Activated T-cell treated with anti-CD3 and anti-CD28 coated beads, Interleukin-2, amount 50 U/mL, for 72 hours (primary cell): ENCODE measurements at places on chromosomes 16 and 17. TPM values are rescaled to one million over a fixed set of nuclear protein-coding genes. Genes with fewer than 3 reads are reported as not detected.

- no peak overlapping the region for H3K4me3 ChIP-seq
- no peaks in the 10 kb centered on the region for H3K36me3 ChIP-seq
- no peaks in the 10 kb centered on the region for H3K4me1 ChIP-seq
- H3K27me3 ChIP-seq = no peaks in the 10 kb centered on the region
- DNase-seq = no peak
These were observed 124.0 kb downstream of the GP2 start for GRCh38 chr16:20203272-20203671.

C16orf89 gene
- total RNA-seq = not detected

DNA sequence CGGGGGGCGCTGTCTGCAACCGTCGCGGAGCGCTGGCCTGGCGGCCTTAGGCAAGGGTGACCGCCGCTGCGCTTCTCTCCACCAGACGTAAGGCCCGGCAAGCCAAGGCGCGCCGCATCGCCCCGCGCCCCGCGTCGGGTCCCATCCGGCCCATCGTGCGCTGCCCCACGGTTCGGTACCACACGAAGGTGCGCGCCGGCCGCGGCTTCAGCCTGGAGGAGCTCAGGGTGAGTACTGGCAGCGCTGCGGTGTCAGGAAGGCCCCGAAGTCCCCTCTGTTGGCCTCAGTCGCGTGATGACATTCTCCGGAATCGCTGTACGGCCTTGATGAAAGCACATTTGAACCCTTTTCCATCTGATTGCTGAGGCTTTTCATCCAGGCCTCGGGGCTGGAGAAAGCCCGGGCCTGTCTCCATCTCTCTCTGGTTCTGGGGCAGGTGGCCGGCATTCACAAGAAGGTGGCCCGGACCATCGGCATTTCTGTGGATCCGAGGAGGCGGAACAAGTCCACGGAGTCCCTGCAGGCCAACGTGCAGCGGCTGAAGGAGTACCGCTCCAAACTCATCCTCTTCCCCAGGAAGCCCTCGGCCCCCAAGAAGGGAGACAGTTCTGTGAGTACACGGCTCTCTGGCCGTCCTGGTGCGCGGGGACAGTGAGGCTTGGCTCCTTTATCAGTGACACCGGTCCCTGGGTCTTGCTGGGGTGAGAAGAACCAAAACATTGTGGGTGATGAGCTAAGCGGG lies 831 bp downstream of the RPL13 start:
- no peaks in the 10 kb centered on the region for H3K27me3 ChIP-seq
- no peak for DNase-seq
- H3K4me1 ChIP-seq = peaks cover 66% of the 10 kb centered on the region

DOK4 gene
- total RNA-seq = 12.0 TPM

GRCh38 chr16:88762258-88762870 lies 22.7 kb downstream of the PIEZO1 start:
- peaks cover 28% of the 10 kb centered on the region for H3K4me1 ChIP-seq
- no peak for DNase-seq
- no peaks in the 10 kb centered on the region for H3K27me3 ChIP-seq
- no peak overlapping the region for H3K27ac ChIP-seq
- no peaks in the 10 kb centered on the region for H3K36me3 ChIP-seq

- no peak overlapping the region for H3K4me3 ChIP-seq
- no peaks in the 10 kb centered on the region for H3K27me3 ChIP-seq
- H3K27ac ChIP-seq = no peak overlapping the region
- H3K4me1 ChIP-seq = peaks cover 66% of the 10 kb centered on the region
- H3K36me3 ChIP-seq = peaks cover 2% of the 10 kb centered on the region
- DNase-seq = no peak
These were observed 61.8 kb downstream of the SMG6 start for GRCh38 chr17:2241823-2242222.

DNA sequence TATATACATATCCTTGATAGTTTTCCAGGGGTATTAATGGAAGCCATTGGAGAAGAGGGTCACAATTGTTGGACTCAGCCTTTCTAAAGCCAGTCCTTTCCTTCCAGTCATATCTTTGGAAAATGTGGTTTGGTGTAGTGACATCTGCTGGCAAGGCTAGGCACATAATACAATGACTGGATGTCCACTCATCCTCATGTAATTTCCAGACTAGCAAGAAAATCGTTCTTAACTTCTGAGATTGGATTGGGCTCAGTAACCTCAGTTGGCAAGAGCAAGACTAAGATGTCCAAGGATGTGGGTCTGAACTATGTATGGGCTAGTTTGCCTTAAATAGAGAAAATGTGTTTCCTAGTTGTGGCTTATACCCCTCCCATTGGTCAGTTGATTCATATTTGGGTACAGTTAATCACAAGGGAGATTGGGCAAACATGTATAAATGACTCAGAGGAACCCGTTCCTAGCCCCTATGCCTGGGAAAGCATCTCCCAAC lies 8.7 kb upstream of the KAT7 start:
- DNase-seq = no peak
- no peaks in the 10 kb centered on the region for H3K27me3 ChIP-seq
- no peak overlapping the region for H3K4me3 ChIP-seq

ADAP2 gene
- 1.5 TPM for total RNA-seq

GP1BA gene
- total RNA-seq = 0.26 TPM

GRCh38 chr16:586645-587590 lies 2.9 kb upstream of the RAB40C start:
- H3K4me3 ChIP-seq = peak overlapping the region; percentile 92
- H3K4me1 ChIP-seq = peaks cover 38% of the 10 kb centered on the region
- no peaks in the 10 kb centered on the region for H3K36me3 ChIP-seq
- no peak for DNase-seq
- H3K27ac ChIP-seq = no peak overlapping the region

- H3K36me3 ChIP-seq = no peaks in the 10 kb centered on the region
- peaks cover 21% of the 10 kb centered on the region for H3K27me3 ChIP-seq
- H3K27ac ChIP-seq = no peak overlapping the region
These were observed 98.8 kb downstream of the SYCE1L start for GRCh38 chr16:77297996-77298395.

GRCh38 chr16:63787014-63787413 lies 1334.8 kb downstream of the CDH11 start:
- no peaks in the 10 kb centered on the region for H3K4me1 ChIP-seq
- peaks cover 3% of the 10 kb centered on the region for H3K36me3 ChIP-seq
- DNase-seq = no peak
- no peaks in the 10 kb centered on the region for H3K27me3 ChIP-seq

SPIRE2 gene
- 0.69 TPM for total RNA-seq

KRT34 gene
- not detected for total RNA-seq

ELMO3 gene
- total RNA-seq = 3.1 TPM

SETD1A gene
- 19.1 TPM for total RNA-seq

DNA sequence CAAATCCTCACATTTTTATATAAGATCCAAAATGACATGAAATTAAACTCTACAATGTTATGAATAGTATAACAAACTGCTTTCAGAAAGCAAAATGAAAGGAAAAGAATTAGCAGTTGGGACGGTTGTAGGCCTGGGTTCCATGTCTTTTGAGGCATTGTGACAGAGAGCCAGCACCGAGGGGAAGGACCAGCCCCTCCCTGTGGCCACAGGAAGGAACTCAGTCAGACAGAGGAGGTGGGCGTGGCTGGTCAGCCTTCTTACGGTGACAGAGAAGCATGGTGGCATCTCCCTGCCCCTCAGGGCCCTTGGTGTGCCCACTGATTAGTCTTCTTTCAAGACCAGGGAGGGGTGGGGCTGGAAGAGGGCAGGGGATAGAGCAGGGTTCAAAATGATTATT lies 5.7 kb downstream of the ZNF319 start:
- peaks cover 32% of the 10 kb centered on the region for H3K4me1 ChIP-seq
- H3K4me3 ChIP-seq = no peak overlapping the region
- peak overlapping the region; percentile 86 for H3K27ac ChIP-seq

DNA sequence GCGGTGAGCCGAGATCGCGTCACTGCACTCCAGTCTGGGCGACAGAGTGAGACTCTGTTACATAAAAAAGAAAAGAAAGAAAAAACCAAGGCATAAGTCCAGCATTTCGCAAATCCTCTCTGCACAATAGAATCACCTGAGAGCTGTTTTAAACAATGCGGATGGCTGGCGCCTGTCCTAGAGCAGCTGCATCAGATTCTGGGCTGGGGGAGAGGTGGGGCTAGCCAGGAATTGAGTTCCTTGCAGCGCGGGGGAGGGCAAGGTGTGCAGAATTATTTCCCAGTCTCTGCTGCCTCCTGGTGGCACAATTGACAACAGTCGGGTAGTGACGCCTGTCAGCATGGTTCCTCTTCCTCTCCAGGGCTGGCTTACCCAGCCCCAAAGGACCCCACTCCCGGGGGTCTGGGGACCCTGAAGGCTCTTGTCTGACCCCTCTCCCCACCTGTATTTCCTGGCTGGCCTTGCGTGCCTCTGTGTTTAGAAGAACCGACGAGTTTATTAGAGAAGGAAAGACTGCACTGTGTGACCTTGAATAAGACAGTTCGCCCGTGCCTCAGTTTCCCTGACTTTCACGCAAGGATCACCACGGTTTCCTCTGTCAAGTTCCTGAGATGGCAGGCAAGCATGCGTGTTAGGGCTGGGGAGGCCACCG lies 41.1 kb upstream of the PLCG2 start:
- no peak overlapping the region for H3K27ac ChIP-seq
- no peaks in the 10 kb centered on the region for H3K27me3 ChIP-seq
- H3K36me3 ChIP-seq = no peaks in the 10 kb centered on the region
- peak overlapping the region; percentile 78 for H3K4me3 ChIP-seq
- DNase-seq = peak; percentile 88
- peaks cover 21% of the 10 kb centered on the region for H3K4me1 ChIP-seq

GRCh38 chr16:84093879-84094270 lies 22.9 kb downstream of the MBTPS1 start:
- peaks cover 23% of the 10 kb centered on the region for H3K4me1 ChIP-seq
- no peak overlapping the region for H3K4me3 ChIP-seq
- no peak overlapping the region for H3K27ac ChIP-seq
- peaks cover 21% of the 10 kb centered on the region for H3K36me3 ChIP-seq
- H3K27me3 ChIP-seq = no peaks in the 10 kb centered on the region

CYGB gene
- total RNA-seq = not detected

GRCh38 chr17:69672924-69673323 lies 258.4 kb downstream of the MAP2K6 start:
- no peaks in the 10 kb centered on the region for H3K36me3 ChIP-seq
- H3K4me3 ChIP-seq = no peak overlapping the region
- H3K27ac ChIP-seq = no peak overlapping the region
- no peaks in the 10 kb centered on the region for H3K4me1 ChIP-seq
- DNase-seq = no peak
- no peaks in the 10 kb centered on the region for H3K27me3 ChIP-seq

DNA sequence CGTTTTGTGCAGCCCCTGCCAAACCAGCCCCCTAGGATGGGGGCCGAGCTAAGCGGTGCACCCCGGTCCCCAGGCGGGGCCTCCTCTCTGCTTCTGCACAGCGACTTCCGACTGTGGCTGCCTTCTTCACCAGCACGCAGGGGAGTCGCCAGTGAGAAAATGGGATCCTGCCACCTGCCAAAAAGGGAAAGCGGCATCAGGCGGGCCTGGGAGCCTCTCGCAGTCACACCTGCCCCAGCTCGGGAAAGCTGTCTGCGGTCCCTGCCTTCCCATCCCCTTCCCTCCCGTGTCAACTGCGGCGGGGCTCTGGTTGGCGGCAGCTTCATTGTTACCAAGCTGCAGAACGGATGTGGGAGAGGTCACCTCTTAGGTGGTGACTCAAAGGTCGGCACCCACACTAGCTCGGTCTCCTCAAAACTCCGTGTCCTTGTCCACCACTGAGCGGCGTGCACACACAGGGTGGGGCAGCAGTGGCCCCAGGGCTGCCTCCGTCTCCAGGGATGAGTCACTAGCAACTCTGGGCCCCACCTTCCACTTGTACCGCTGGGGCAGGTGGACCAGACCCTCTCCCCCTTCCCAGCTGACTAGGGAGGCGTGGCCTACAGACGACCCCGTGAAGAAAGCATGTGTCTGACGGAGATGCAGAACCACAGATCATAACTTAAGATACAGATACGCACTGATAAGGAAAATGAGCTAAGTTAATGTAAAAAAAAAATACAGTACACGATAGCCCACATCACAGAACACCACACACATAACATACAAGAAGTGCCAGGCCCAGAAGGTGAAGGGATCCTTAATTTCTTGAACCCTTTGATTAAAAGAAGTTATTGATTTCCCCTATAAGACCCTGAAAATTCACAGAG lies 1.5 kb upstream of the PCYT2 start:
- H3K36me3 ChIP-seq = peaks cover 11% of the 10 kb centered on the region
- peaks cover 46% of the 10 kb centered on the region for H3K4me1 ChIP-seq
- DNase-seq = no peak
- no peak overlapping the region for H3K4me3 ChIP-seq
- H3K27ac ChIP-seq = no peak overlapping the region
- H3K27me3 ChIP-seq = no peaks in the 10 kb centered on the region

DNA sequence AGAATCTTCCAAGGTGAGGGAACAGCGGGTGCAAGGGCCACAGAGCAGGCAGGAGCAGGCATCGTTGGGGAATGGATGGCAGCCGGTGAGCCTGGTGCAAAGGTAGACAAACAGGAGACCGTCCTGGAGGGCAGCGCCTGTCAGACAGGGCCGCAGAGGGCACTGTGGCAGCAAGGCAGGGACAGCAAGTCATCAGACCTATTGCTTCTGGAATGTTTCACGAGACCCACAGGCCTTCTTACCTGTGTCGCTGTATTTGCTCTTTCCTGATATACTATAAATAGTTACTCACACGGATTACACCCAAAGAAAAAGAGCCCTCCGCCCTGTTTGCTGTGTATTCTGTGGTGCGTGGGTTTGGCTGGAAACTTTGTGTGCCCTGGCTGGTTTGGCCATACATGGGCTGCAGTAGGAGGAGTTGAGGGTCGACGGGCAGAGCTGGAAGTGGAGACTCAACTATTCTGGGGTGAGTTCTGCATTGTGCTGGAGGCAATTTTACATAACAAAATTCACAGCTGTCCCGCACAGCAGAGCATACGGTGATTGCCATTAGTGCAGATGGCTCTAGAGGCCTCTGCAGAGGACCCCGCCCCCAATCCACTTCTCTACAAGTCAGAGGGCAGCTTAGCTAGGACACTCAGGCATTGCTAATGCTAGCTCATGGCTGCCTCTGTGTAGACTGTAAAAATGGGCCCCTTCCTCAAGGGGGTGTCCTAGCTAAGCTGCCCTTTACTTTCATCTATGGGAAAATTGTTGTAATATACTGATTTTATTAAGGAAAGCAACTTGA lies 18.6 kb upstream of the POLR3E start:
- H3K36me3 ChIP-seq = peaks cover 7% of the 10 kb centered on the region
- no peaks in the 10 kb centered on the region for H3K27me3 ChIP-seq

GRCh38 chr16:89323120-89323960 lies 105.8 kb downstream of the ZNF778 start:
- peak overlapping the region; percentile 73 for H3K4me3 ChIP-seq
- DNase-seq = no peak
- peaks cover 8% of the 10 kb centered on the region for H3K36me3 ChIP-seq
- no peaks in the 10 kb centered on the region for H3K27me3 ChIP-seq
- peaks cover 92% of the 10 kb centered on the region for H3K4me1 ChIP-seq

DNA sequence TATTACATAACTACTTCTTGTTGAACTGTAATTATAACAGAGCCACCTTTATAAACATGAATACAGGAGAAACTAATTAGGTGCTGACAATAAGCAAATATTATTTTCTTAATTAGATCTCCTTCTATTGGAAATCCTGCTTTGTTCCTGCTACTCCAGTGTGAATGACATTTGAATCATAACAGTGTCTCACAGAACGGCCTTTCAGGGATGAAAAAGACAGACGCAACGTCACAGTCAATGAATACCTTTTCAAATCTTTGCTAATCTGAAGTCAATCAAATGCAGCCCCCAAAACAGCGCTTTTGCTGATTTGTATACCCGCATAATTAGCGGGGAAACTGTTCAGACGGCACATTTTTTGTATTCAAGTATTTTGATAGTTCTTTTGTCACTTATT lies 240.4 kb upstream of the CDH8 start:
- no peaks in the 10 kb centered on the region for H3K4me1 ChIP-seq
- H3K27me3 ChIP-seq = no peaks in the 10 kb centered on the region
- H3K4me3 ChIP-seq = no peak overlapping the region
- no peak for DNase-seq
- H3K36me3 ChIP-seq = peaks cover 2% of the 10 kb centered on the region
